ENCODE measurements at places on chromosomes 3 and 15.

DNA sequence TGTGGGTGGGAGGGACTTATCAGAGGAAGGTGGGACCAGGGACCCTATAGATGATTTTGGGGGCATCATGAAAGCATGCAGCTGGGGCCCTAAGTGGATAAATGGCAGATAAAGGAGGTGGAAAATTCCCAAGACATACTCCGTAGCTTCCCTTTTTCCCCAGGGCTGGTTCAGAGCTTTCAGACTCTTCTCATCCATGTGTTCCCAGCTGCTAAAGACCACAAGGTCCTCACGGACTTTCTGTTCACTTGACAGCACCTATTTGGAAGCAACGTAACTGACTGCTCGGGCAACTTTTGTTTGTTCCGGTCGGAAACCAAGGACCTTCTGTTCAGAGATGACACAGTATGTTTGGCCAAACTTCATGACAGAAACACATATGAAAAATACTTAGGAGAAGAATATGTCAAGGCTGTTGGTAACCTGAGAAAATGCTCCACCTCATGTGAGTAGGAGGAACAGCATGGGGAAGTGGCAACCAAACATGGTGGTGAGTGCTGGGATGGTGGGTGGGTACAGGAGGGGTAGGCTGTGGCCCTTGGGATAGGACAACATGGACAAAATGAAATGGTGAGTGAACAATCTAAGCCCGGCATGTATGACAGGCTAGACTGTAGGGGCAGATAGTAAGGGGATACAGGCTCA is 28.7 kb upstream of the SRPRB start:
- DNase-seq, result no peak

- no peak for DNase-seq
These were observed 88.8 kb upstream of the ABI3BP start for GRCh38 chr3:101081999-101082398.

DNA sequence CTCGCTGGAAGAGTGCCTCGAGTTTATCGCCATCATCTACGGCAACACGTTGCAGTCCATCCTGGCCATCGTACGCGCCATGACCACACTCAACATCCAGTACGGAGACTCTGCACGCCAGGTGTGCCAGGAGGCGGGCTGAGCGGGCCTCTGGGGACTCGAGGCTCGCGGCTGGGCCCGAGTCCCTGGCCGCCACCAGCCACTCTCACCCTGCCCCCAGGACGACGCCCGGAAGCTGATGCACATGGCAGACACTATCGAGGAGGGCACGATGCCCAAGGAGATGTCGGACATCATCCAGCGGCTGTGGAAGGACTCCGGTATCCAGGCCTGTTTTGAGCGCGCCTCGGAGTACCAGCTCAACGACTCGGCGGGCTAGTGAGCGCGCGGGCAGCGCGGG is 1.9 kb downstream of the GNAT1 start:
- no peak for DNase-seq

GRCh38 chr3:135513106-135514059 is 452.1 kb upstream of the PPP2R3A start:
- no peak for DNase-seq

DNA sequence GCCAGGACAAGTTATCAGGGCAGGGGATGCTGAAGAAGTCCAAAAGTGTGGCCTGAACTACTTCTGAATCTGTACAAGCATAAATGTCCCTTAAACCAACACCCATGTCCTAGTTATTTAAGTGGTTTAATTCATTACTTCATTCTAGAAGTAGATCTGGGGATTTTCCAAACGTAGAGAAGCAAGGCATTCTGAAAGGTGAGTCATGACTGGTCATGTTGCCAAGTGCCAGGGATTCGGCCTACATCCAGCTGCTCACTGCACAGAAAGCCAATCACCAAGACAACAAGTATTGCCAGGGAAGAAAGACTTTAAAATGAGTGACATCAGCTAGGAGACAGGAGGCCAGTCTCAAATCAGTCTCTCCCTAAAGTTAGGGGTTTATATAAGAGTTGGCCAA is 396.6 kb downstream of the GABRB3 start:
- DNase-seq, result no peak

DNA sequence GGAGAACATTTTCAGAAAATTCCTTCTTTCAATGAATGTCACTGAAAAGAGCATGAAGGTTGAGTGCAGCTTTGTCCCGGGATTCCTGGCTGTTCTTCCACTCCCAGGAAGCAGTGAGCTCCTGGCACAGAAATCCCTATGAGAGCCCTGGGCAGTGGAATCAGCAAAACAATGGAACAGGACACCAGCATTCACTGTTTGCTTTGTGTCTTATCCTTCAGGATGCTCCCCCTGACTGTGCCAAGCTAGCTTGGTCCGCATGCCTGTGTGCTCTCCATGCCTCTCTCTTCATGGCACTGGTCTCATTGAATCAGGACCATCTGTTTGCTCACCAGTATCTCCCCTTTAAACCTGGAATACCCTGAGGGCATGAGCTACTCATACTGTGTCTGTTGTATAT is 102.0 kb upstream of the GADL1 start:
- DNase-seq, result peak; percentile 31

DNA sequence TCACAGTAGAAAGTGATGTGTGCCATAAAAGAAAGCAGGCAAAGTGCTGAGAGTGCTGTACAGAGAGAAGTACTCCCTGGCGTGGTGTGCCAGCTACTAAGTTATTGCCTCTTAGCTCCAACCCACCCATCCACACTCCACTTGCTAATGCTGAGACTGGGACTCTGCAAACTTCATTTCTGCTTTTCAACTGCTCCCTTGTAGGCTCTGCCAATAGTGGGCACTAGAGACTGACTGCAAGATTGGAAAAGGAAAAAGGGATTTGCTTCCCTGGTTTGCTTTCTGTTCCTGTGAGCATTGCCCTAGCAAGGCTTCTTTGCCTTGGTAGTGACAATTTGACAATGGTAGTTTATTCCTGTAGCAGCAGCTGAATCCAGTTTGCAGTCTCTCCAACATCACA is 56.5 kb upstream of the TMEM108 start:
- DNase-seq, result no peak

- DNase-seq, result no peak
These were observed 15.1 kb downstream of the LACTB start for GRCh38 chr15:63136742-63137141.

GRCh38 chr3:171277456-171278298 is 182.5 kb downstream of the TNIK start:
- DNase-seq, result no peak

- DNase-seq, result no peak
These were observed 58.5 kb downstream of the CTDSPL start for GRCh38 chr3:37920156-37920699.

DNA sequence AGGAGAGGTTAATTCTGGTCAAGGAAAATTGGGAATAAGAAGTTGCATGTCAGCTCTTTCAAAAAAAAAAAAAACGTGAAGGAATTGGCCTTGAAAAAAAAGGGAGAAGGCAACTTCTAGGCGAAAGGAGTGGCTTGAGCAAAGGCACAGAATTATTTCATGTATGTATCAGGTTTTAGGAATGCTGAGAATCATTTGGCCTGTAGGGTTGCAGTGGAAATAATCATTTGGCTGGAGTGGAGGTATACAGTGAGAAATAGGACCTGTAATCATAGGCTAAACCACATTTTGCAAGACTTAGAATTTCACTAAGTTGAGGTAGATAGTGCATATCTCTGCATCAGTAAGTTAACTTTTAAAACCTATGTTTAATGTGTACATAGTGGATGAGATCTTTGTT is 54.9 kb downstream of the EPHA6 start:
- no peak for DNase-seq

GRCh38 chr15:84608707-84609284 is 8.0 kb downstream of the ZSCAN2 start:
- DNase-seq, result no peak

GRCh38 chr3:95971573-95971972 is 842.8 kb upstream of the EPHA6 start:
- DNase-seq, result no peak

DNA sequence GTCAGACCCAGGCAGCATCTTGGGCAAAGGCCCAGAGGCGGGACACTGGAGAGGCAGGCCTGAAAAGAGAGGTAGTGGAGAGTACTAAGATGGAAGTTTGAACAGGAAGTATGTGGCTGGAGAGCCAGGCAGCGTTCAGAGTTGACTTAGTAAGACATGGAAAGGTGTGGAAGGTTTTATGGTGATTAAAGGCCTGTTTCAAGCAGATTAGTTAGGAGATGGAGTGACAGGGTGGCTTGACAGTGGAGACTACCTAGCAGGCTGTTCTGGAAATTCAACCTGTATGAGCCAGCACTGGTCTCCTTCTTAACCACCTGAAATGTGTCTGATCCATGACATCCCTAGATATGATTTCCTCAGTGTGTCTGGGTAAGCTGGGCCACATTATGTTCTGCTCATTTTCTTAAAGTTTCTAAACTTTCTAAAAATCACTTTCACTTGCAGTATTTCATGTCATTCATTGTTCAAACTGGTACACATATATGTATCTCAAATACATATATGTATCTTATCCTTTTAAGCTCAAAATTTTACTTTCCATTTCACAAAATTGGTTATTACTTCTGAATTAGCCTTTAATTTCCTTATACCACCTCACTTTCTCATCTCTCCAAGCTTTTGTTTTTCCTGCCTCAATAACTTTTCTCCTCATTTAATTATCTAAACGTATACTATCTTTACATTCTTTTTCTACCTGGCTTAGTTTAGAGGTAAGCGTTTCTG is 43.4 kb upstream of the ARL14 start:
- DNase-seq, result no peak

DNA sequence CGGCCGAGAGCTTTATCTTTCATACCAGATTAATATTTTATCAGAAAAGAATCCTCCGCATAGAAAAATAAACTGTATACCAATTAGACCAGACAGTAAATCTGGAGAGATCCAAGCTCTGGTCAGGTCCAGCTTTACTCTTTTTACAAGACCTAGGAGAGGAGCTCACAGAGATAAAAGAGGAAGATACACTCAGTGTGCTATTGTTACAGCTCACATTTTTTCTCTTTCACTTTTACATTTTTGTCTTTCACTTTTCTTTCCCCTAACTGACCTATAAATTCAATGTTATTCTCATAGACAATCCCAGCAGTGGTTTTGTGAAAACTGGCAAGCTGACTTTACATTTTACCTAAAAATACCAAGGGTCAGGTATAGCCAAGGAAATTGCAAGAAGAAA is 55.8 kb downstream of the GUCA1C start:
- DNase-seq, result no peak

DNA sequence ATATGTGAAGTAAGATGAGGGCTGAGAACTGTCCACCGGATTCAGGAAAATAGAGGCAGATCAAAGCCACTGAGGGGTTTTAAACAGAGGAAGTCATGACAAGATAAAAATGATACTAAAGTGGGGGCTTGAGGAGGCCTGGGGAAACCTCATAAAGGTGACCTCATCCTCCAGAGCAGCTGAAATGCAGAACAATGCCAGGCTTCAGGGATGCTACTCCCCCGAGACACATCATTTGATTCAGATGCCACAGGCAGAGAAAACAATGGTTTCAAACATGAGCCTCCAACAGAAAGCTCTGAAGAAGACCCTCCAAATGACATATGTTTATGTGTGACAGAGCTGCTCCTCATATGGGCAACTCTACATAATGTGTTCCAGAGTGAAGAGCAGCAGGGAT is 6.4 kb downstream of the CFAP20DC start:
- DNase-seq, result peak; percentile 58

GRCh38 chr3:13045241-13045903 is 27.9 kb downstream of the IQSEC1 start:
- no peak for DNase-seq

GRCh38 chr3:59884409-59884808 is 834.6 kb upstream of the CFAP20DC start:
- DNase-seq, result no peak

DNA sequence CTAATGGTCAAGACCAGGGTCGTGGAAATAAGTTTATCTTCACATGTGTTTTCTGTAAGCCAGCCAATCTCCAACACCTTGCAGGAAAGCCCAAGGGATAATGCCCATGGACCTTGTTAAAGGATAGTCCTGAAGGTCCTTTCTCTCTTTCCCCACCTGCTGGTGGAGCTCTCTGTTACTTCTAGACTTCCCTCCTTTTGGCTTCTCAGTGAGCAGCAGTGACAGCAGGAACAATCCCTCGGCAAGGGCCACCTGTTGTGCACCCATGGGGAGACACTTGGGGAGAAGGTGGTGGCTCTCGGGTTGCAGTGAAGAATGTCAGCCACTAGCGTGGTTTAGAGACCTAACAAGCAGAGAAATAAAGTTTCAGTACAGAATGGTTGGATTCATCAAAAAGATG is 84.0 kb upstream of the OSBPL11 start:
- no peak for DNase-seq

- no peak for DNase-seq
These were observed 62.2 kb upstream of the RGMA start for GRCh38 chr15:93150910-93151881.

DNA sequence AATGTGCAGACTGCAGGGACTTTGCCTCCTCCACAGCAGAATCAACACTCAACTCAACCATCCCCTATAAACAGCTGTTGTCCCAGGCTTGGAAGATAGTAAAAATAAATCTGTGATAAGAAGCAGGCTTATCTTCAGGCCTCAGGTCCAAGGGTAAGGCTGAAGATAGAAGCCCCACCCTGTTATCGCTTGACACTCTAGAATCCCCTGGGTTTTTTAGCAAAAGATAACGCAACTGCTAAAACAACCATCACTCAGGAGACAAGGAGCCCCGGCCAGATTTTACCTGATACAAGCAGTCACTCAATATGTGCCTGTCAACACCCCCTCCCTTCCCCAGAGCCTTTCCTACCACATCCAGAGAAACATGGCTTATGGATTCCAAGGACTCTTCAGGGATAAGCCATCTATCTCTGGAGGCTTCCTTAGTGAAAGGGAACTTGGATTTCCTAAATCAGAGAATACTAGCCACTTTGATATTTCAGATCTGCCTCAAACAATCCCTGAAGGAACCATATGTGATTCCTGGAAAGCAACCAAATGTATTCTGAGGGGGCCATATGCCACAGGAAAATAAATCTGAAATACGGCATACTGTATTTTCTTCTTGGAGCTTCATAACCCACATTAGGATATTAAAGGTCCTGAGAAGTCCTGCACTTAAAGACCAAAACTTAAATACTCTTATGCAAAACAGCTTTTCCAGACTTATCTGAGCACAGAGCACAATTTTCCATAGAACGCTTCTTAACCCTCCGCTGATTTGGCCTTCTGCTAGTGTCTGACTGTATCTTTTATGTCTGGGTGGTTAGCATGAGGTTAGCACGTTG is 60.4 kb downstream of the LYZL4 start:
- no peak for DNase-seq

GRCh38 chr15:77027697-77028450 is 32.9 kb downstream of the PSTPIP1 start:
- no peak for DNase-seq

- DNase-seq, result no peak
These were observed 6.9 kb upstream of the PSMA4 start for GRCh38 chr15:78533331-78533730.

GRCh38 chr15:82530606-82531379 is 9.5 kb downstream of the RPS17 start:
- DNase-seq, result no peak

GRCh38 chr15:93288728-93289294 is 199.8 kb upstream of the RGMA start:
- DNase-seq, result no peak

GRCh38 chr3:121698476-121698875 is 37.8 kb upstream of the HCLS1 start:
- DNase-seq, result no peak
